Putamen (tissue), 1 donor: ENCODE measurements at places on chromosomes 6 and 20.

DNA sequence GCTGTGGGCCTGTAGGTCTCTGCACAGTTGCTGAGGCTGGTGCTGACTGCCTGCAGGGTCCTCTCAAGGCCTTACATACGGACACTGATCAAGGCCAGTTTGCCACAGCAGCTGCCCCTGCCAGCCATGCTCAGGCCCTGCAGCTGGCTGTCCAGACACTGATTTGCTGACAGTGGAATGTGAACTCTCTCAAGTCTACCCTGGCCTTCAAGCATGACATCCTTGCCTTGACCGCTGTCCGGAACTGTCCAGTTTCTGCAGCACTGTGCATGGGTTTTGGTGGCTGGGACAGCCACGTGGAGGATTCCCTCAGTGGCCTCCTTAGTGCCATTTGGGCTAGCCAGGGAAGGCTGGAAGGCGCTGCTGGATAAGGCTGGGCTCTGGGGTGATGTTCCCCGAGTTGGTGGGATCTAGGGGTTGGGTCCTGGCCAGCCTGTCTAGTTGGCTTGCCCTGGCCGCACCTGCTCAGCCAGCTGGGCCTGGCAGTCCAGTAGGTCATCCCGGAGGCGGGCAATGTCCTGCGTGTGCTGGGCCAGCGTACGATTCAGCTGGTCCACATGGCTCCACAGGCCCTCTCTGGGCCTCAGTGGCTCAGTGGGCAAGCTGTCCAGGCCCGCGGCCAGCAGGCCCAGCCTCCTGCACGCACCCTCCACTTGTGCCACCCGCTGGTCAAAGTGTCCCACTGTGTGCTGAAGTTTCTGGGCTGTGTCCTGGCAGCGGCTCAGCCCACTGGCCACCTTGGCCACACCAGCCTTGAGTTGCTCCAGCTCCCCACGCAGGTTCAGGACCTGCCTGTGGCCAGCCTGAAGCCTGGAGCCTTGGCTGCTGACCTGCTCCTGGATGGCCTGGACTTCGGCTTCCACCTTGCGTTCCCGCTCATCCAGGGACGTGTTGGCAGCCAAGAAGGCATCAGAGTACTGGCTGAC lies 5.5 kb downstream of the EMILIN3 start:
- DNase-seq: no peak

- no peak for DNase-seq
These were observed 140.3 kb downstream of the CEP57L1 start for GRCh38 chr6:109235481-109236038.

DNA sequence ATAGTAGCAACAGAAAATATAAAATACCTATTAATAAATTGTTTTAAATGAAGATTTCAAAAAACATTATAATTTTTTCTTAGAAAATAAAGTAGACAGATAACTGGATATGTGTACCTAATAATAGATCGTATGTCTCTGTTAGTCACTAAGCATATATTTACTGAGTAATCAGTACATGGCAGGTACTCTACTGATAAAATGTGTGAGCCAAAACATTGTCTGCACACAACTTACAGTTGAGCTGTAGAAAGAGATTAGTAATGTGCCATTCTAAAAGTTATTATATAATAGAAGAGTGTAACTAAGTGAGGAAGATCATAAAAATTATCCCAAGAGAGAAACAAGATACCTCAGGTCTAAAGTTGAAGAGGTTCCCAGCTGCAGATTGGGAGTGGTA lies 929.9 kb upstream of the EPHA7 start:
- DNase-seq: no peak

DNA sequence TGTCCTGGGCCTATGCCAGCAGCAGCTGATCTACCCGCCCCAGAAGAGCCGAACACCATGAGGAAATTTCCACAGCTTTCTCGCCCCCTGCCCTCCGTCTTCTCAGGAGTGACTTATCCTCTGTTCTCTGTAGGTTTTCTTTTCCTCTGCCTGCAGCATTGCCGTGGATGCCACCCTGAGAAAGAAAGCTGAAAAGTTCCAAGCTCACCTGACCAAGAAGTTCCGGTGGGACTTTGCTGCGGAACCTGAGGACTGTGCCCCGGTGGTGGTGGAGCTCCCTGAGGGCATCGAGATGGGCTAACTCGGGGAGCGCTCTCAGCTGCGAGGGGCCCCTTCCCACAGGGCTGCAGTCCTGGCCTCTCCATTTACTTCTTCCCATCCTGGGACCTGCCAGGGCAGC lies 19.2 kb downstream of the AAR2 start:
- no peak for DNase-seq

DNA sequence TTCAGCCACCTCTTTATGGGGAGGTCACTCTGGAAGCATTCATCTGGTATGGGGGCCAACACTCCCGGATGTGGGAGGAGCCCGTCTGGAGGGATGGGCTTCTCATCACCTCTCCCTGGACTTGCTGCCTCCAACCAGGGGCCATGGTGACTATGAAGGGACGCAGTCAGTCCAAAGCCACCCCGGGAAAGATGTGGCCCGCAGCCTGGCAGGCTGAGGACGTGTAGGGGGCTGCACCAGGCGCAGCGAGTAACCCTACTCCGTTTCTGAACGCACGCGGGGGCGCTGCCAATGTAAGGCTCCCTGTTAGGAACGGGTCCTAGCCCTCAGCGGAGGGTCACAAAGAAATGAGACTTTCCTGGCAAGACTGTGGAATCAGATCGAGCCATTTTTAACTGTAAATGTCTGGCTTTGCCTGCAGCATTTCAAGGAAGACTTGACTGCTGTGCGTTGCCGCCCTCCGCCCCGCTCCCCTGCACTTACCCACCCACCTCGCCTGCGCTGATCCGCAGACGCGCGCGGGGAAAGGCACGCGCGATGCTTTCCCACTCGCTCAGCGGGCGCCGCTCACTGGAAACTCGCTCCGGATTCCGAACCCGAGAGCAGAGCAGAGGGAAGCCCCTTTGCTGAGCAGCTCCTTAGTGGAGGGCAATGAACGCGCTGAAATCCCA lies 55.1 kb downstream of the IL20RA start:
- DNase-seq: peak; percentile 23

DNA sequence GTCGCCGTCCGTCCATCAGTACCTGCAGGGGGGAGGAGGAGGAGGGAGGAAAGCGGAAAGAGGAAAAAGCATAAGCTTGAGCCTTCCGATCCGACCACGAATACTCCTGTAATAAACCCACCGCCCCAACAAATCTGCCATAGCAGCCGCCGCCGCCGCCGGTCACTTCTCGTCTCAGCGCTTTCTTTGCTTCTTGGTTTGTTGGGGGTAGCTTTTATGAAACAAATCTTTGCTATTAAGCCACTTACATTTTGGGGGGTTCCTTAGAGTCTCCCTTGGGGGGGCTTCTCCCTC lies 277 bp downstream of the ADGRB3 start:
- DNase-seq: no peak

GRCh38 chr6:158835616-158836221 lies 16.6 kb upstream of the EZR start:
- no peak for DNase-seq

- no peak for DNase-seq
These were observed at the start of gene HLA-DOB for GRCh38 chr6:32816746-32817204. TSS of gene HLA-DOB (minus strand) at chr6:32817002. CDS start at chr6:32816951, 51 bp downstream.
